ENCODE measurements at places on chromosomes 3 and 15.

DNA sequence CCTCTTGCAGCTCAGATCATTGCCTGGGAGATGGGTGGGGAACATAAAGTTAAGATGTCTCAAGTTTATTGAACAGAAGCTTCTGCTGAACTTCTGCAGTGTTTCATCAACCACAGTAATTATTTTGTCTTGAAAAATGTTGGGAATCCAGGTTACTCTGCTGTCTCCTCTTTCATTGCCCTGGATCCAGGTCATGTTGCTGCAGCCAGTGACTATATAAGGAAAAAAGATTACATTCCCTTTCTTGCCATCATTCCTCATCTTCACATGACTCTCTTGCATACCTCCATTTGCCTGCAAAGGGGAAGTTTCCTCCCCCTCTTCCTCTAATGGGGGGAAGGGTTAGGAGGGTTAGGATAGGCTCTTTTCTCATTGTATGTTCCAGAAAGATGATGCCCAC, 15.1 kb downstream of the GMNC start:
- no peak for DNase-seq

DNA sequence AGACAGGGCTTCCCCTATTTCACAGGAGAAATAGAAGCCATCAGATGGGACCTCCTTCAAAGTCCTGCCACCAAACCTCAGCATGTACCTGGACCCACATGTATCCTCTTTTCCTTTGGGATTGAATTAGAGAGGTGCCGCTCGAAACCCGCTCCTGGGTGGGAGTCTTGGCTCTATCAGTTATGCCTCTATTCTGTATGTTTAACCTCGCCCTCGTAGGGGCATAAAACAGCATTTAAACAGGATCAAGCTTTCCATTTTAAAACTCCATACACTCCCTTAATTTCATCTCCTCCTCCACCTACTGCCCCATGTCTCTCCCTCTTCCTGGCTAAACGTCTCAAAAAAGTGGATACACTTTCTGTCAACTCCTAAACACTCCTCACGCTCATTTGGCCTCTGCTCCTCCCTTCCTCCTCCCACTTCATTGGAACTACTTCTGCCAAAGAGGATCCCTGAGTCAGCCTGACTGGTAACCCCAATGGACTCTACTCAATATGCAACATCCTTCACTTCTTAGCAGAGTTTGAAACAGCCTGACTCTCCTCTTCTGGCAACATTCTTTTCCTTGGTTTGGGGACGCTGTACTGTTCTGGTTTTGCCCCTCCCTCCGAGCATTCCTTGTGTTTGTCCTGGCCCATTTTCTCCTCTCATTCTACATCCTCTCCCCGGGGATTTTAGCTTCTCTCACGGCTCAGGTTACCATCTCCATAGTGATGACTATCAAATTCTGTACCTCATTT, 23.0 kb upstream of the MUC20 start:
- no peak for DNase-seq

- no peak for DNase-seq
These were observed 828 bp upstream of the VWA5B2 start for GRCh38 chr3:184228376-184229137.

DNA sequence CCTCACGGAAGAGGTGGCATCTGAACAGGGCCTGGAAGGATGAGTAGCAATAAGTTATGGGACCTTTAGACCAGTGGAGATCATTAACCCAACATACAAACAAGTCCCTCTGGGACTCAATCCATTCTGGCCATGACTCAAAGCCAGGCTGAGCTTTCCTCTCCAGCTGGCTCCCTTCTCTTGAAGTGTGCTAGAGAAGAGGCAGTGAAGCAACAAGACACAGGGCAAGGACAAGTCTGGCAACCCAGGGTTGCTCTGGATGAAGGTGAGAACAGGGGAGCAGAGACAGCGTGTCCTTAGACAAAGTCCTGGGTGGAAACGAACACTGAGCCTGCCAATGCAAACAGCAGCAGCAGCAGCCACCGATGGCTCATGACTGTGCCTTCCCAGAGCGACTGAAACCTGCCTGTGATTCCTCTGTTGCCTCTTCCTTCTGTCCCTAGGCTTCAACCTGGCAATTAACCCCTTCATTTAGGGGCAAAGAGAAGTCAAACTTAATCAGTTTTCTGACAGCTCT, 86.8 kb downstream of the BDH1 start:
- DNase-seq: no peak

- no peak for DNase-seq
These were observed 228.9 kb upstream of the PRICKLE2 start for GRCh38 chr3:64454179-64454578.

DNA sequence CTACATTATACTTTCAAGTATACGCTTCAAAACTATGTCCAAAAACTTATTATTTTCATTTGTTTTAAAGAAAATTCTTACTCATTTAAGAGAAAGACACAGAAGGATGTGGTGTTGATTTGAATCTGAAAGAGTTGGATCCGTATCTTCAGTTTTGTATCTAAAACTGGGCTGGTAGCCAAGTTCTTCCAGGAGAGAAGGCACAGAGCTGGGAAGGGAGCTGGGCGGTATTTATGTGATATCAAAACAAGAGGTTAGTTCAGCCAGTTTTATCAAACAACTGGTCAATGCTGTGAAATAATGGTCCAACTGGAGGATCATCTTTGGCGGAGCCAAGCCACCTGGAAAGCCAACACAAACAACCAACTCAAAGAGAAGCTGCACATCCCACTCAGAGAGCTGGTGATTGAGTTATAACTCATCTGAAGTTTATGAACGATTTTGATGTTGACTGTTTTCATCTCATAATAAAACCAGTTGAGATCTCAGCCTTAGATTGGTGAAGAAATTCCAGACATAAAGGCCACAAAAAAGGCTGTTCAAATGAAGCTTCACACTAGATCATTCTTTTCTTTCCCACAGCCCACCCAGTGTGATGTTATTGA, 489.6 kb upstream of the RASGRP1 start:
- no peak for DNase-seq

GRCh38 chr3:179072100-179072438, 460 bp upstream of the ZMAT3 start:
- peak; percentile 57 for DNase-seq

DNA sequence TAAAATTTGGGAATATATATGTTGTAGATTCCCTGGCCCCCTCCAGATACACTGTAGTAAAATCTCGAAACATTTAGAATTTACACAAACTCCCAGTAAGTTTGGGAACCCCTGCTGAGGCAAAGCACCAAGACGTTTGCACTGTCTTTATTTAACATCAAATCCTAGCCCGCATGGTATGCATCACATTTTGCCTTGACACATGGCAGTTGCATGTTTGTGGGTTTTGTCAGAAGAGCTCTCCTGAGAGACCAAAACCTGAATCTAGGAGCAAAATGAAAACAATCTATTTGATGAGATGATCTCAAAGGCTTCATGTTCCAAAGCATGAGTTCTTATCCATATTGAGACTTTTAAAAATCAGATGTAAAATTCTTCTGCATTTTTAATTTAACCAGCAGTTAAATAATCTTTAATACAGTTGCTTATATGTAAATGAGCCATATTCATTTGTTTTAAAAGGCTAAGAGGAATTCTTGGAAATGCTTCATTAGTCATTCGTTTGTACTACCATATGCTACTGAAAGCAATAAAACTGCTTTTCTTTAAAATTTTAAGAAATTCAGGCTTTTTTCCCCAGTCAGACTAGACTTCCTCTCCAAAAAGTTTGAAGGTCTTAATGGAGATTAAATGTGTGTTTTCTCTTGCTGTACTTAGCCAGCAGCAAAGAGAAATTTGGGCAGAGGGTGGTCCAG, 105.2 kb upstream of the BOC start:
- DNase-seq: no peak

DNA sequence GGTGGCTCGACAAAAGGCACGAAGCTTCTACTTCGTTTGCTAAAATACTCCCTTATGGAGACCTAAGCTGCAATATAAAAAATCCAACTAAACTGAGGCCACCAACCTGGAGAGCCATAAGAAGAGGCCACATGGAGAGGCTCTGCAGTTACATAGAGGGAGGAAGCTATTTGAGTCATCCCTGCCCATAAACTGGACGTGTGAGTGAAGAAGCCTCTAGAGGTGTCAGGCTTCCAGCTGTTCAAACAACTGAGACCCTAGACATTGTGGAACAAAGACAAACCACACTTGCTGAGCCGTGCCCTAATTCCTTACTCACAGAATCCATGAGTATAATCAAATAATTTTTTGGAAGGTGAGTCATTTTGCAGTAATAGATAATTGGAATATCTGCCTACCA, 50.2 kb upstream of the GMNC start:
- DNase-seq: no peak

DNA sequence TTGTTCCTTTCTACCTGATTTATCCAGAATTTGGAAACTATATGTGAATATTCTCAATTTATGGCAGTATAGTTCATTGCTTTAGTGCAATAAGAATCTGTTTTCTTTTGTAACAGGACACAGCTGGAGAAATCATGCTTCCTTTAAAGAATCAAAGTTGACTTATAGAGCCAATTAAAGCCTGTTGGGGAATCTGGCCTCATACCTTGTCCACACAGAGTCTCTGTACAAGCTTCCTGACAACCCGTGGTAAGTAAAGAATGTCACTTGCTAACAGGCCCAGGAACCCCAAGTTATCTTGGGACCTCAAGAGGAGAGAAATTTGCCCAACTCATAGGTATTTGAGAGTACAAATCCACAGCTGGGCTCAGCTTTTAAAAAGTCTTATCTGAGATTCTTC, 10.2 kb downstream of the ZNF445 start:
- no peak for DNase-seq

DNA sequence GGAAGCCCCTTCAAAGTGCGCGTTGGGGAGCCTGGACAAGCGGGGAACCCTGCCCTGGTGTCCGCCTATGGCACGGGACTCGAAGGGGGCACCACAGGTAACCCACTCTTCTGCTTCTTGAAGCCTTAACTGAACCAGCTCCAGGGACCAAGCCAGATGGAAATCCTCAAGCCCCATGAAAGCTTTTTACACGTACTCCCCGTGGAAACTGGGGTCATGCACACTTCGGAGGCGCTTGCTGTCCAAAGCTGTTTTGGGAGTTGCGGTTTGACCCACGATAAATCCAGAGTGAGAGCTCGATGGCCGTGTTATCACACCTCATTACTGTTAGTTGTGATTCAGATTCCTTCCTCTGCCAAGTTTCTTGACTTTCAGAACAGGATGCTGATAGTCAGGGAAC, 47.5 kb downstream of the DNASE1L3 start:
- DNase-seq: no peak

GRCh38 chr3:179881791-179882190, 154.9 kb downstream of the PEX5L start:
- DNase-seq: no peak

GRCh38 chr3:29302619-29303018, 21.7 kb downstream of the RBMS3 start:
- DNase-seq: no peak

GRCh38 chr15:37125143-37125542, 24.8 kb upstream of the MEIS2 start:
- no peak for DNase-seq

- DNase-seq: no peak
These were observed 218.1 kb downstream of the ADAMTSL3 start for GRCh38 chr15:83871808-83872559.

DNA sequence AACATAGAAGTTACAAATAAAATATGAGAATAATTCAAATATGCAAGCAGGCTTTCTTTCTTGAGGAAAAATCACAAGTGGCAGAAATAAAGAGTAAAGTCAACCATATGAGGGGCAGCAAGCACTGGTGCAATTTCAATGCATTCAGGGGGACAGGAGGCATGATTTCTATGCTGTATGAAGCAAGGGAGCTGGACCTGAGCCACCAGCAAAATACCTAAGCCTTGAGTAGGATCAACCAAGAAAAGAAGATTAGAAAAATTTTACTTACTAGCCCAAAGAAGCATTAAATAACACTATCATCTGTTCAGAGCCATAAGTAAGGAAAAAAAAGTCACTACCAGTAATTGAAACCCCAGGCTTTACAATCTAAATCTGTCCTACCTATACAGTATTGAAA, 6.3 kb downstream of the ADGRG7 start:
- DNase-seq: no peak

DNA sequence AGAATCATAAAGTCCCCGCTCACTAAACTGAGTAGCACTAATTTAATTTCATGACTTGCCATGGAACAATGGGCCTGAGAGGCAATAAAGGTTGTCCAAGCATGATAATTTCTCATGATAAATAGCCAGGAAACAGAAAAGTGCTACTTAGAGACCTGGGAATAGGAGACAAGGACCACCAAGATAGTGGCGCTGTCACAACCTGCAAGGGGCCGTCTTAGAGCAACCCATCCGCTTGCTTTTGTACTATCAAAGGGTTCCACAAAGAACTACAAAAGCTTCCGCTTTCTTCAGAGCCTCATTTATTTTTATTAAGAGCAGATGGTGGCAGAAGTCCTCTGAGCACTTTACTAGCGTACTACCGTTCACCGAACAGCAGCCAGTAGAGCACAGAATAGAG, 421.7 kb upstream of the GRM7 start:
- no peak for DNase-seq

DNA sequence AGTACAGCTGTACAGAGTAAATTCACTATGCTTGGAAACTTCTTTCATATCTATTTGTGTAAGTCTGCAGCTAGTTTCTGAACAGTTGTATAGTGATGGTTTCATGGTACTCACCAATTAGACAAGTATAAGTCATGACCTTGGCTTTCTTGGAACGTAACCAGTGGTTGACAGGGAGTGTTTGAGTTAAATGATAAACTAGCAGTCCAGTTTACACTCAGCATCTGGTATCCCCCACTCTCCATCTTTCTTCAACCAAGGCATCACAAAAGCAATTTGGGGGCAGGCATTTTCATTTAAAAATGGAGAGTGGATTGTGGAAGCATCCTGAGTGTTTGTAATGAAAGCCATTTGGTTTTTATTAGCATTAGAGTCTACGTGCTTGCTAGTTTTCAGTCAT, 26.0 kb downstream of the MME start:
- DNase-seq: no peak

GRCh38 chr3:119626196-119626595, 28.5 kb downstream of the PLA1A start:
- no peak for DNase-seq

GRCh38 chr15:49309889-49310288, 113.2 kb upstream of the FGF7 start:
- DNase-seq: no peak

All from CD4-positive, alpha-beta T cell treated with Interferon alpha-2 for 1 hour (primary cell).